ENCODE measurements at places on chromosomes 5 and 9.

DNA sequence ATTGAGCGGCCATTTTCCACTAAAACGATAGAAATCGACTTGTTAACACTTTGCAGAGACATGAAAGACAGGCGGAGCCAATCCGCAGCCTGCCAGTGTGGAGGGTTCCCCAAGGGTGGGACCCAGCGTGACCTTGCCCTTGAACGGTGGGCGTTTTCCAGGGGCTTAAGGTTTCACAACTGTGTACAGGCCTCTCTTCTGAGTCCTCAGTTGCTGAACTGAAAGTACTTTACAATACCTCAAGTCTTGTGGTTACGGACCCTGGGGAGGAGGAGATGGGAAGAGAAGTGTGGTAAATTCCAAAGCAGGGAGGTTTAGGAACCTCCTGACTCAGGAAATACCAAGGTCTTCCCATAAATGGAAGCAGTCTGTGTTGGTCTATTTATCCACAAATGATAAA is 68.2 kb upstream of the CKMT2 start:
- peak; percentile 11 for DNase-seq

DNA sequence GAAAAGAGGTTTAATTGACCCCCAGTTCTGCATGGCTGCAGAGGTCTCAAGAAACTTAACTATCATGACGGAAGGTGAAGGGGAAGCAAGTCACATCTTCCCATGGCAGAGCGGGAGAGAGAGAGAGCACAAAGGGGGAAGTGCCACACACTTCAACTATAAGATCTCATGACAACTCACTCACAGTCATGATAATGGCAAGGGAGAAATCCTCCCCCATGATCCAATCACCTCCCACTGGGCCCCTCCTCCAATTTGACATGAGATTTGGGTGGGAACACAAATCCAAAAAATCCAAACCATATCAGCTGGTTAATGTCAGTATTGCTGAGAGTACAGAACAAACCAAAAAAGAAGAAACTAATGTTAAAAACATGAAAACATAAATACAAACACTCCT is 120.2 kb downstream of the STARD4 start:
- DNase-seq = no peak

- no peak for DNase-seq
Measured at GRCh38 chr9:137049544-137050449, 3.8 kb upstream of the NPDC1 start.

- no peak for DNase-seq
Measured at GRCh38 chr5:56145511-56145910, 87.6 kb downstream of the ANKRD55 start.

DNA sequence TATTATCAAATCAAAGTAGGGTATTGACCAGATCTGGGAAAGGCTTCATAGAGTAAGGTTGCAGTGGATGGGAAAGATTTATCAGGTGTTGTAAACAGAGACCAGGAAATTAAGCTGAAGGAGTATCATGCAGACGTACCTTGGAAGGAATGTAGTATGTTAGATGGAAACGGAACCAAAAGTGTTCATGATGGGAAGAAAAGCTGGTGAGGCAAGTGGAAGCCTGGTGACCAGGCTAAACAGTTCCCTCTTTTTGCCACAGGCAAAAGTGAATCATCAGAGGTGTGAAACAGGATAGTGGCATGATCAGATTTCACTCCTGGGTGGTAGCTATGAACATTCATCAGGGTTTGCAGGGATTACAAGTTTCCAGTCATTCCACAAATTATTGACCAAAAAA is 780.1 kb upstream of the DMAC1 start:
- no peak for DNase-seq

DNA sequence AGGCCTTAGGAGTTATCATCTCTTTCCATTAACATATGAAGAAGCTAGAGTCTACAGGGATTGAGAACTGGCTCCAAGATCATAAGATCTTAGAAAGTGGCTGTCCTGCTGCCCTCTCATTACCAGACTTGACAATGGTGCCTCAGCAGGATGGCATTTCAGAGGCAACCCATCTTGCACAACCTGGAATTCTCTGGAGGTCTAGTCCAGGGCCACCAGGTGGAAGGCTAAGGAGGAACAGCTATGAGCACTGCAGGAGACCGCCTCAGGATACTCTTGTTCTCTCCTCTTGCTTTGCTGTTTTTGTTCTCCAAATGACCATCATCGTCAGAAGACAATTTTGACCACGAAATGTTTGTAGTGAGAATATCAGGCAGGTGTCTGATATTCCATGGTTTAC is 322.6 kb downstream of the FBXL17 start:
- DNase-seq = no peak

GRCh38 chr9:104758974-104759373 is 5.0 kb upstream of the NIPSNAP3B start:
- DNase-seq = no peak

DNA sequence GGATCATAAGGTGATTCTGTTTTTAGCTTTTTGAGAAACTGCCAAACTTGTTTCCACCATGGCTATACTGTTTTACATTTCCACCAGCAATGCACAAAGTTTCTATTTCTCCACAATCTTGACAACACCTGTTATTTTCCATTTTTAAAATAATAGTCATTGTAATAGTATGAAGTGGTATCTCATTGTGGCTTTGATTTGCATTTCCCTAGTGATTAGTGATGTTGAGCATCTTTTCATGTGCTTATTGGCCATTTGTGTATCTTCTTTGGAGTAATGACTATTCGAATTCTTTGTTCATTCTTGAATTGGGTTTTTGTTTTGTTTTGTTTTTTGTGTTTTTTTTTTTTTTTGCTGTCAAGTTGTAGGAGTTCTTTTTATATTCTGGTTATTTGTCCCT is 4.9 kb downstream of the GARNL3 start:
- no peak for DNase-seq

GRCh38 chr9:121871431-121872025 is 220.1 kb downstream of the DAB2IP start:
- no peak for DNase-seq

GRCh38 chr5:143315929-143316328 is 87.6 kb downstream of the NR3C1 start:
- no peak for DNase-seq

DNA sequence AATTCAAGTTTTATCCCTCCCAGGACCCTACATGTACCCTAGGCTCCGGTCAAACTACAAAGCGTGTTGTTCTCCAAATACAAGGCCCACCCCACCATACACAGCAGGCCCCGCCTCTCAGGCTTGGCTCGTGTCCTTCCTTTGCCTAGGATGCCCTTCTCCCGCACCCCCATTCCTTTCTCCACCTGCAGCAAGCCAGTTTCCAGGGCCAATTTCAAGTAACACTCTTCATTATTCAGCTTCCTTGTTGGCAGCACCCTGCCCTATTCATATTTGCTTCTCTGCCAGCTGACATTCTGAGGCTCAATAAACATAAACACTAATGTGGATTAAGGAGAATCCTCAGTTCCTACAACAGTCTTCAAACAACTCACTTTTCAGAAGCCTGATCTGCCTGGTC is 31.7 kb downstream of the EPB41L4B start:
- no peak for DNase-seq

DNA sequence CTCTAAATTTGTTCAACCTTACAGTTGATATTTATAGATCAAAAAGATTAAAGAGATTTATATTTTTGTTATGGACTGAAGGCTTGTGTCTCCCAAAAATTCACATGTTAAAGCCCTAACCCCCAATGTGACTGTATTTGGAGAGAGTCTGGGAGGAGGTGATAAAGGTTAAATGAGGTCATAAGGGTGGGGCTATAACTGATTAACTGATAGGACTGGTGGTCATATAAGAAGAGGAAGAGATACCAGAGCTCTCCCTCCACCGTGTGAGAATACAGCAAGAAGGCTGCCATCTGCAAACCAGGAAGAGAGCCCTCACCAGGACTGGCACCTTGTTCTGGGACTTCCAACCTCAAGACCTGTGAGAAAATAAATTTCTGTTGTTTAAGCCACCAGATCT is 264.3 kb downstream of the ENC1 start:
- DNase-seq = no peak

GRCh38 chr5:179422213-179422855 is 77.1 kb upstream of the ADAMTS2 start:
- no peak for DNase-seq

GRCh38 chr5:157215514-157216167 is 35.0 kb downstream of the ITK start:
- DNase-seq = no peak

GRCh38 chr9:117008461-117008860 is 321.4 kb downstream of the TRIM32 start:
- no peak for DNase-seq

DNA sequence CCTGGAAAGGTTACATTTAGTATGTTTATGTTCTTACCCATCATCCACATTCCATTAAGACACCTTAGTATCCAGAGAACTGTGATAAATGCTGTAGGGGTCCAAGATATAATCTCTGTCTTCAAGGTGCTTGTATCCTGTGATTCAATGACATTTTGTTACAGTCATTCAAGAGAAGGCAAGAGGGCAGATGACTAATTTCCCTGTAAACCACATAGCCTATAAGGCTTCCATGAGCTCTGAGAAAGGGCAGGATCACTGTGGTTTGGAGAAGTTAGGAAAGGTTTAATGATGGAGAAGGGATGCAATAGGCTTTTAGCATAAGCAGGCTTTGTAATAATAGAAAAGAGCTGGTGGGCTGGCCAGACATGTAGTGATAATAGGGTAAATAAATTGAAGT is 40.0 kb downstream of the PAPPA start:
- peak; percentile 65 for DNase-seq

- DNase-seq = peak; percentile 22
Measured at GRCh38 chr9:80146466-80146865, 574.7 kb downstream of the TLE4 start.

- no peak for DNase-seq
Measured at GRCh38 chr5:171966270-171966669, 40.2 kb downstream of the FBXW11 start.

- DNase-seq = no peak
Measured at GRCh38 chr5:9428272-9428671, 117.6 kb downstream of the SEMA5A start.

DNA sequence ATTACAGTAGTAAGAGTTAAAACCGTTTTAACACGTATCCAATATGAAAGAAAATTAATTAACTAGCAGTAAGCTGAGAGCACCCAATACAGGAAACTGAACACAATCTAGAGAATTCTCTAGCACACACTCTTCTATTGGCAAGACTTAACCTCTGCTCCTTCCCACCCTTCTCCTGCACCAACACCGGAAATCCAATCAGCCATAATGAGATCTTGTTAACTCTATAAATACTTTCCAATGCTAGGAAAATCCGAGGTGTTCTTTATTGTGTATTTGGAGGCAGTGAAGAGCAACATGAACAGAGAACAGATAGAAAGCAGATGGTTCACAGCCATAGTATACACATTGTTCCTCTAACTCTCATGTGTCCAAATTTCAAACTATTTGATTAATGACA is 591.7 kb downstream of the CETN3 start:
- DNase-seq = no peak

DNA sequence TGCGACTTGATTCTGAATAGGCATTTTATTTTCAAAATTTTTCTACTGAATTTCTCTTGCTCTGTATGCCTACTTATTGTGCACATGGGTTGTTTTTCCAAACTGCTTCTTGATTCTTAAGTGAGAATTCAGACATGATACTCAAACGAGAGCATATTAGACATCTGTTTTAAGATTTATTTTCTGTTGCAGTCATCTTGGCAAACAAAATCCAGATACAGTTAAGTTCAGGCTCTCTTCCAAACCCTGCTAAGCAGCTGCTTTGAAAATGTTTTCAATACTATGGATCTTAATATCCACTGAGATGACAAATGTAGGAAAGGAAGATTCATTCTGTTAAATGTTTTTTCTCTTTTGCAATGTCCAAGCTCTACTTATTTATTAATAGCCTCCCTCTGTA is 4.5 kb downstream of the TMEM215 start:
- DNase-seq = no peak

DNA sequence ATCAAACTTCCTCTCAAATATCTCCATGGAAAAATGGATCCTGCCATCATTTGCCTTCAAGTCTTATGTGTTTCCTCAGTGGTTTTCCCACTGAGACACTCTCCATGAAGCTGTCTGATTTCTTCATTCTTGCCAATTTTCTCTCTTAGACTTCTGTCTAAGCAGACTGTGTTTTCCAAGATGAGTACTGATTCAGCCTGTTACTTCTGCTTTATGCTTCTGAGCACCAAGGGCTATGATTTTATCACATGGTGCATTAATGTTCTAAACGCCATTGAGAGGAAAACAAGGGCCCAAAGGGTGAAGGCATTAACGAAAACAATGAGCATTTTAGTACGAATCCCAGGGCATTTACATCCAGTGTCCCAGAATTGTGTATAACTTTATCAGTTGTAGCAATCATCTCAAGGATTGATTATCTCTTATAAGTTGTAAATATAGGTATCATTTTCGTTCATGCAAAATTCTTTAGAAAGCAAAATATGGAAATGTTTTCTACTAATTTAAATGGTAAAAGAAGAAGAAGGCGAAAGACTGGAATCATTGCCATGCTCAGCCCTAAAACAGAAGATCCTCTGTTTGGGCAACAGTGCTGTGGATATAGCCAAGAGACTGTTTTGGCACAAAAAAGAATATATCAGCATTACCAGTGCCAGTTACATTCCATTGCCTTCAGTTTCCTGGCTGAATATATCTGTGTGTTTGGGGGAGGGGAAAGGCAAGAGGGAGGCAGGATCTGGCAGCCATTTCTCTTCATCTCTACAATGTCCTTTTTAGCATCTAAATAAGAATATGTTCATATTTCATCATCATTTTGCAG is 537.6 kb downstream of the ANXA1 start:
- DNase-seq = no peak

- no peak for DNase-seq
Measured at GRCh38 chr9:101372327-101373118, 12.3 kb downstream of the BAAT start.

- no peak for DNase-seq
Measured at GRCh38 chr5:98593418-98593817, 180.0 kb upstream of the RGMB start.

GRCh38 chr5:61840361-61840760 is 465.6 kb upstream of the KIF2A start:
- peak; percentile 62 for DNase-seq

DNA sequence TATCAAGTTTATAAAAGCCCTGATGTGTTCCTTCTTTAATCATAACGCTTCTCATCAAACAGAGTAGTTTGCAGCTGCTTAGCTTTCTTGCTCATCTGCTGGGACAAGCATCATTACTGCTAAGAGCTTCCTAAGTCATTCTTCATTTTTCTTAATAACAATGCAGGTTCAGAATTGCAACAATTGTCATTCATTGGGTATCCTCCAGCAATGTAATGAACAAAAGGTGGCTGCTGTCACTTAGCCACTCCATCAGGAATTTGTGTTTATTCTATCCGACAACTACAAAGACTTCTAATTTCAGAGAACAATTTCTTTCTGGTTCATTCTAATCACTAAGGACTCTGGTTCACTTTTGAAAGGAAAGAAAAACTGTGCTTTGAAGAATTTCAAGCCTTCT is 836.7 kb upstream of the CDH10 start:
- DNase-seq = no peak

DNA sequence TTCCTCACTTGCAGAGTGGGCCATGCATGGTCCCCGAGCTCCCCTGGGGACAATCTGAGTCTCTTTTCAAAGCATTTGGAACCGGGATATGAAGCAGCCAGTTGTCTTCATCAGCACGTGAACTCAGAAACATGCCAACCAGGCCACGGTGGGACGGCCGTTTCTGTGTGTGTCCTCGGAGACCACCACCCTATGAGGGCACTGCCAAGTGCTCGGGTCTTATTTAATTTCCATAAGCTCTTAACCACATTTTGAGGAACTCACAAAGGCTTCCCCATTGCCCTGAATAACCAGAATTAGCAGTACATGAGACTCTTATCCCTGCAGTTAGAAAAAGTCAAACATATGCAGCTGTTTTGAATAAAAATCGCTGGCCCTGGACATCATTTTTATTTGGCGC is 60.1 kb downstream of the OTULIN start:
- DNase-seq = no peak

- DNase-seq = no peak
Measured at GRCh38 chr9:88196142-88196790, 58.0 kb upstream of the SPATA31C2 start.
